Progenitor cell of endocrine pancreas (in vitro differentiated cells): ENCODE measurements at places on chromosomes 4 and X. TPM values are rescaled to one million over a fixed set of nuclear protein-coding genes. Genes with fewer than 3 reads are reported as not detected.

- DNase-seq = no peak
Measured at GRCh38 chrX:97000682-97001368, 117.1 kb downstream of the RPA4 start.

DNA sequence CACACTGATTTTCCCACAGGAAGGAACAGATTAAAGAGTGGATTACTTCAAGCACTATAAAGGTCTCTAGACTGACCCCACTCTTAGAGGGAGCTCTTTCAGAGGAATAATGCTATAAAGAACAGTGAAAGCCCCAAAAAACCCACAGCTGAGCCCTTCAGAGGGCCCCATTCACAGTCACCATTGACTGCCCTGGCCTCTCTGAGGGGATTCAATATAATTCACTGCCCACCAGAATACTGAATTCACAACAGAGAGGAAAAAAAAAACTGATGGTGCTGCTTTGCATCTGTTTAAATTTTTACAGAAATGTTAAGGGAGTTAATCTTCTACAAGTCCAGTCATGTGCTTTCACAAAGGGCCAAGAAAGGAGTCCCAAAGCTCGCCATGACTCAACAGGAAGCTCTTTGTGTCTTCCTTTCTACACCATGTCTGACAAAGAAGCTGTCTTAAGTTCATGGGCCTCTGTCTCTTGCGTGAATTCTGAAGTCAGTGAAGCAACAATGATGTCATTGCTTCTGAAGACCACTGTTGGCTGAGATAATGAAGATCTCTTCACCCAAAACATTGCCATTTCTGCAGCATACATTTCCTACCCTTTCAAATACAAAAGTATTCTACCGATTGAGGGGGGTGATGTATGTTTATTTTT is 174.9 kb downstream of the ADAMTS3 start:
- no peak for DNase-seq

DNA sequence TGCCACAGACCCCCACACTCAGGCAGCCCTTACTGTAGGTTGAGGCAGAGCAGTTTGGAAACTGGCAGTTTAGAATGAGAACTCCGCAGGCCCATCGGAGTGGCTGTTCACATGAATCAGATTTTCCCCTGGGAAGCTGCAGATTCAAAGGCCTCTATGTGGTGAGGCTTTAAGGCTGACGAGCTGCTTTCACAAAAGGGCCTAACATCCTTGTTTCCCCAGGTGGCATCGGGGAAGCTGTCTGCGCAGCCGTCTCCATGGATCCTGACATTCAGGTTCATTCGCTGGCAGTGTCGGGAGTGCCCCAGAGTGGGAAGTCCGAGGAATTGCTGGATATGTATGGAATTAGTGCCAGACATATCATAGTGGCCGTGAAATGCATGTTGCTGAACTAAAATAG is 33.7 kb downstream of the TKTL1 start:
- no peak for DNase-seq

GRCh38 chr4:48831532-48832030 is 693 bp downstream of the OCIAD1 start:
- no peak for DNase-seq

CLCN3 gene
- 106 and 117 TPM in 2 replicates for total RNA-seq

COL4A6 gene
- total RNA-seq = 66.6 and 79.4 TPM in 2 replicates
